ENCODE measurements at places on chromosomes 2 and 18.

DNA sequence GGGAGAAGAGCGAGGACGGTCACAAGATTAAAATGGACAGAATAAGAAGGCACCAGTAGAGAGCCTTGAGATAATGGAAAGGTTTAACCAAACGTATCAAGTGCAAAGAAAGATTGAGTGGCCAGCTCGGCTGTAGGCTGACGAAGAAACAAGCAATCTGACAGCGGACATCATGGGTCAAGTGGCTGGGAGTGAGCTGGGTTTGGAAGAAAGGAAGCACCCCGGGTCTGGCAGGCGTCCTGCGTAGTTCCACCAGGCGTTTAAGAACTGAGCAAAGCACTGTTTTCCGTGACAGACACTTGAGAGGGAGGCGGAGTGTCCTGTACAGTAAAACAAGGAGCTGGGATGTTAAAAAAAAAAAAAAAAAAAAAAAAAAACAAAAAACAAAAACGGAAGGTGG, 27.1 kb downstream of the DAPL1 start:
- DNase-seq = no peak

DNA sequence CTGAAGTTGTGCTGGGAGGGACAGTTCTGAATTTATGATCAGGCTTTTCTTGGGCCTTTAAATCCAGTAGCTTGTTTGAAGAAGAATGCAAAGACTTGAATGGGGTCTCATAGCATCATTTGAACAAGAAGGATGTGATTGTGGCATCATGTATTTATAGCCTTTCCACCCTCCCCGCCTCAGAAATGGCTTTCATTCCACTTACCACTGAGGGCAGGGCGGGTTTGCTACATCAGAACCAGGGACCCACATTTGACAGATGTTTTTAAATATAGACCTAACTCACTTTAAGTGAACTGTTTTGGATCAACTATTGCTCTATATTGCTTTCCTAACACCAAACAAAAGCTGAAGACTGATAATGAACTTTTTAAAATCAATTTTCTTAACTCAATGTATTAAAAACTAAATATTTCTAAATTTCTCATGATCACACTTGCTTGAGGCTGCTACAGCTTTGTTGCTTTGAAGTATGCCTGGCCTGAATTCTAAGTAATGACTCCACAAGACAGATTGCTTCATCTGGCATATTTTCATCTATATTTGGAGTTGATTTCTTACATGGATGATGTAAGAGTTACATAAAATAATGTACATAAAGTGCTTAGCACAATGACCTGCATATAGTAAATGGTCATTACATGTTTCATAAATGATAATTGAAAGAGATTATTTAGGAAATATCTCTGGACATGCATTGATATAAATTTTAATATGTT, 1552.9 kb upstream of the SLC39A10 start:
- no peak for DNase-seq

GRCh38 chr2:54295911-54296310, 39.9 kb upstream of the TSPYL6 start:
- DNase-seq = no peak

DNA sequence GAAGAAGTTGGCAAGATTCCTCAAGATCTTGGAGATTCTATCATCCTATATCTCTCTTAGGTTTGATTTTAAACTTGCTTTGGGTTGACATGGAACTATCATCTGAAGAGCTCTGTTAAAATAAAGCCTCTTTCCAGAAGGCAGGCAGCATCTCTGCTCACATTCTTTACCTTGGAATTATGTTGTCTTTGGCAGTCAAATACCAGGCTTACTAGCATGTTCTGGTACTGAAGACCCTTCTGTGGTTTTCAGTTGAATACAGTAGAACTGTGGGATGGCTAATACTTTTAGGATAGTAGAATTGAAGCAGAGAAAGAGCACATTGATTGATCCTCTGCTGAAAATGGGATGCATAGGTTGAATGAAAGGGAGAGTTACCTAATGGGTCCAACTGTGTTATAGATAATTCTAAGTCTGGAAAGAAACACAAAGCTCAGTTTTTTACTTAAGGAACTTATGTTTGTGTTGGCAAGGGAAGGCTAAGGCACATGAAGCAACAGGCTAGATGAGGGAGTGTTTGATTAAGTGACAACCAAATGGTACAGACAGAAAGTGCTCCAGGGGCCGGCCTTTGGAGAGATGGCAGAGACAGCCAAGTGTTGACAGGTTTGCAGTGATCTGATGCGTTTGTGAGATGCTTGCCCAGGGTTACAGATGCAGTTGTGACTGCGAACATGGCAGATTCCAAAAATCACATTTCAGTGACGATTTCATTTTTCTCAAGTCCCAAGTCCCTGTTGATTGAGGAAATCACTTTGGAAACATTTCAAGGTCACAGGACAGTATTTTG, 397.9 kb downstream of the MEIS1 start:
- DNase-seq = no peak

DNA sequence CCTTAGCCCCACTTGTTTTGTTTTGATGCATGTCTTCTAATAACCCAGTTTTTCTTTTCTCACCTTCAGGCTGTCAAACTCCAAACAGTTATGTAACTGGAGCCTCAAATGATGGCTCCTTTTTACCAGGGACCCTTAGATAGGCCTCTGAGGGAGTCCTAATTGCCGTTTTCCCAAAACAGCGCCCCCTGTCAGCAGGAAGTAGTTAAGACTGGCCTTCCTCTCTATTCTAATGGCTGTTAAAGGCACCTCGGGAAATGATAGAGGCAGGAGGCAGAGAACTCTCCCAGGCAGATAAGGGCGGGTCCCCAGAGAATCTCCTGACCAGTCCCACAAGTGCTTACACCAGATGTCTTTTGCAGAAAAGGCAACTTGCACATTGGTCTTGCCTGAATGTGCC, 123.2 kb downstream of the KCNS3 start:
- DNase-seq = no peak

GRCh38 chr2:9556121-9556743, 602 bp upstream of the ADAM17 start:
- DNase-seq = peak; percentile 27

GRCh38 chr2:71669058-71669456, 215.7 kb downstream of the DYSF start:
- no peak for DNase-seq

GRCh38 chr2:72994282-72994990, 77.1 kb downstream of the SFXN5 start:
- no peak for DNase-seq

DNA sequence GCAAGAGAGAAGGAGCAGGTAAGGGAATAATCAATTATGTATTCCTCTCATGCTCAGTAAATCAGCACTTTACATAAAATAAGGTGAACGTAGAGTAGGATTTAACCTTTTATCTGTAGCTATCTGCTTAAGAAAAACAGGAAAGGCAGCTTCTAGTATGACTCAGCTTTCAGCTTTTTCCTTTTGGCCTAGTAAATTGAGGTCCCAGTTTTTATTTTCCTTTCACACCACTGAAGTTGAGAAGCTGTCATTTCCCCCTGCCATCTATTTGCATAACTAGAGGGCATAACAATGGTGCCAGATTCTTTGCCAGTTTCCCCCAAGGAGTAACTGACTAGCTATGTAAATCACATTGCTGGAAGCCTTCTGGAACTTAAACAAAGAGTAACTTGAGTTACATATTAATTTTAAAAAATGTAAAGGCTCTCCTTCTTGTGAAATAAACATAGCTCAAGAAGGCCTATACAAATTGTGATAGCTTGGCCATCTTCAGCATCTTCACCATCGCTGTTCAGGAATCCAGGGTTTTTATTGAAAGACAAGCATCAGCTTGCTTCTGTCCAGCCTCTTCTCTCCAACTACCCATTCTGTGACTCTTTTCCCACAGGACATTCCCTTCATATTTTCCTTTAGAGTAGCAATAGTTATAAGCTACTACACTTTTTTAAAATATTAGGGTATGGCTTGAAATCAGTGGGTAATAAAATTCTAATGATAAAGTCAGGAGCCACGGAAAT, 97.0 kb downstream of the KYNU start:
- no peak for DNase-seq

- DNase-seq = no peak
Observed at GRCh38 chr18:55189972-55190371, 230.7 kb upstream of the CCDC68 start.

- DNase-seq = no peak
Observed at GRCh38 chr2:118177884-118178283, 89.6 kb downstream of the INSIG2 start.

- no peak for DNase-seq
Observed at GRCh38 chr18:26503382-26503781, 45.0 kb downstream of the KCTD1 start.

DNA sequence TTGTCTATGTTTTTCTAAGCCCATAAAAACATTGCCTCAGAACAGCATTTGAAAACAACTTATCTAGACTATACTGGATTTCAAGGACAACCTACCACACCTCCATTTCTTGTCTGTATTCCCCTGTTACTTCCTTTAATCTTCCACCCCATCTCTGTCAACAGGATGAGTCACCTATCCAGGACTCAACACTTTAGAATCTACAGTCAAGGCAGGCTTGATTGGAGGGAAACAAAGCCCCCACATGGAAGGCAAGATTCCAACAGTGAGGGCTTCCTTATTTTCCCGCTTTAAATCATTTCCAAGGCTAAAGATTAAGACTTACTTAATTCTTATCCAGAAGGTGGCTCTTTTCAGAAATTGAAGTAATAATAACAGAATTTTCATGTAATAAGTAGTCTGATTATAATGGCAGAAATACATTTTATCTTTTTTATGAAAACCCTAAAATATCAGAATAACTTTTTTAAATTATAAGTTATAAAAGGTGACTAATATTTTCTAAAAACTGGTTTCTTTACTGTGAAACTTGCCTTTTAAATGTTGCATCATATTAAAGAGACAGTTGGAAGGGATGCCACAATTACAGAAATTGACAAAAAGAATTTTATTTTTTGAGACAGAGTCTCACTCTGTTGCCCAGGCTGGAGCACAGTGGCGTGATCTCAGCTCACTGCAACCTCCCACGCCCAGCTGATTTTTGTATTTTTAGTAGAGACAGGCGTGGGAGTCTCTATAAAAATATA, 138.7 kb upstream of the CCDC150 start:
- no peak for DNase-seq

- DNase-seq = no peak
Observed at GRCh38 chr2:83481436-83481835, 977.6 kb downstream of the SUCLG1 start.

DNA sequence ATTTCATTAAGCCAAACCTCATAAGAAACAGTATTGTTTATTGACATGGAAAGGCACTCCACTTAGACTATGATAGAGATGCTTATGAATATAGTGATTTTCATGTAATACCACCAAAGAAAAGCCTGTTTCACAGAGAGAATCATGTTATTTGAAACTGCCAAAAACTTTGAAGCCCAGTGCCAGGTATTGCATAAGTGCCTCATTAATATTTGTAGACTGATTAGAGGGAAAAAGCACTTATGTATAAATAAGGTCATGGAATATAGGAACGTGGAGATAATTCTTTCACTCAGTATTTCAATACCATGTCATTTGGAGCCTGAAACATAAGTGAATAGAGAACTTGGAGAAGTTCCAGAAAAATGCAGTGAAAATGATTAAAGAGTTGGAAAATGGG, 162.6 kb upstream of the CRIM1 start:
- DNase-seq = no peak

- DNase-seq = no peak
Observed at GRCh38 chr18:3631887-3632286, 181.9 kb downstream of the TGIF1 start.

GRCh38 chr18:57776354-57776753, 26.8 kb downstream of the ATP8B1 start:
- no peak for DNase-seq

- DNase-seq = no peak
Observed at GRCh38 chr2:20176760-20177159, 48.2 kb downstream of the SDC1 start.

- no peak for DNase-seq
Observed at GRCh38 chr2:199946836-199947235, 8.5 kb downstream of the TYW5 start.

DNA sequence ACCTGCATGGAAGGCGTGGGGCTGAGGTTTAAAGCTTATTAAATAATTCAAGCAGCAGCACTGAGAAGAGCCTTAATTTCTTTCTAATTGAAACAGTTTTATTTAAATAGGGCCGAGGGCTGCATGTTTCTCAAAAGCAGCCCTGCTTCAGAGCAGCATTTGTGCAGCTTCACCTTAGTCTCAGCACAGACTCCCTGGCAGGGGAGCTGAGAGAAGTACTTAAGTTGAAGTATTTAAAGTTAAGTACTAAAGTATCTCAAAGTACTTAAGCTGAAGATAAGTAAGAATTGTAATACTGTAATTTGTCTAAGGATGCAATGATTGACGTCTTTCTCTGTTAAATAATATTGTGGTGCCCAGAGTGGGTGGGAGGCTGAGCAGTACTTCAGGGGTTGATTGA, 31.4 kb downstream of the IMPA2 start:
- no peak for DNase-seq

DNA sequence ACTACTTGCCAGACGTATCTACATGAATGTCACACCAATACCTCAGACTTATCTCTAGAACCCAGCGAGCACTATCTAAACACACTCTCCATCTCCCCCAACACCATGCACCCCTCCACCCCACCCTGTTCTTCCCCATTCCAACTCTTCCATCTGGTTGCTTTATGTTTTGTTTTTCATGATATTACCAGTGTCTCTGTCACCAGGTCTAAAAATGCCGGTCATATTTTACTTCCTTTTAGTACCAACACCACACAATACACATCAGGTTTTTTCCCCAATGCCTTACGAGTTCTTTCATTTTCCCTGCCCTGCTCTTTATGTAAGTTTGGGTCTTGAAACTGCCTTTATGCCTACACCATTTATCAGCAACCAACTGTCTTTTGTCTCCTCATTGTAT, 10.2 kb upstream of the ITGA4 start:
- DNase-seq = no peak

- no peak for DNase-seq
Observed at GRCh38 chr18:21389283-21389682, 147.3 kb downstream of the GREB1L start.

- DNase-seq = no peak
Observed at GRCh38 chr18:58064406-58064998, 20.5 kb downstream of the NEDD4L start.

- no peak for DNase-seq
Observed at GRCh38 chr2:176763130-176763529, 449.5 kb upstream of the HNRNPA3 start.

GRCh38 chr2:196836440-196836839, 27.3 kb upstream of the C2orf66 start:
- DNase-seq = no peak

DNA sequence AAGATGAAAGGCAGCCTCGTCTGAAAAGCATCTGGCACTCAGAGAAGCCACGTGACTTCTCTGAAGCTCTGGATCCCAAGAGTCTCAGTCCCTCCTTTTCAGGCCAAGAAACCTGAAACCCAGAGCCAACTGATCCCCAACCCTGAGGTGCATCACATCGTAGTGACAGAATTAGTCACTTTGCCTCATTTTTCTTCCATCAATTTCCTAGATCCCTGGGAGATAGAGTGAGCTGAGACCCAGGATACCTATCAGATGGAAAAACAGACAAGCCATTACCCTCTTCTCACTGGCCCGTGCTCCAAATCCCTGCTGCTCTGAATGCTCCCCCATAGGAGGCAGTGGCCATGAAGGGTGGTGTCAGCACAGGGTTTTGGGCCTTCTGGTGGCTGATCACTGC, 113.1 kb downstream of the ALK start:
- no peak for DNase-seq

Data from activated gamma-delta T cell (primary cell).